ENCODE measurements at places on chromosomes 1 and 21.

DNA sequence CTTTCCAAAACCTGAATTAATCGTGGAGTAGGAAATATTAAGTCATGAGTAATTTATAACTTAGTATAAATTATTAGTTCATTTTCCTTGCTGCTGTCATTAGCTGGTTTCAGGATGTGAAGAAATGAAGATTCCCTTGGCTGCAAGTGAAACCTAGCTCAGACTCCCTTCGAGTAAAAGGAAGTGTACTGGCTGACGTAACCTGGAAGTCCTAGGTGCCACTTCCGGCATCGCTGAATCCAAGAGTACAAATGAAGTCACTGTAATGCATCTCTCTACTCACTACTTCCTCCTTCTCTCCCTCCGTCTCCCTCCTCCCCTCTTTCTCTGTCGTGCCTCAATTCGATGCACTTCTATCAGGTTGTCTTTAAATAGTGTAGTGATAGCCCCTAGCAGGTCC lies 28.8 kb downstream of the ZP4 start:
- no peak for DNase-seq

- DNase-seq = no peak
These were observed 220.2 kb upstream of the CSF3R start for GRCh38 chr1:36702963-36703362.

DNA sequence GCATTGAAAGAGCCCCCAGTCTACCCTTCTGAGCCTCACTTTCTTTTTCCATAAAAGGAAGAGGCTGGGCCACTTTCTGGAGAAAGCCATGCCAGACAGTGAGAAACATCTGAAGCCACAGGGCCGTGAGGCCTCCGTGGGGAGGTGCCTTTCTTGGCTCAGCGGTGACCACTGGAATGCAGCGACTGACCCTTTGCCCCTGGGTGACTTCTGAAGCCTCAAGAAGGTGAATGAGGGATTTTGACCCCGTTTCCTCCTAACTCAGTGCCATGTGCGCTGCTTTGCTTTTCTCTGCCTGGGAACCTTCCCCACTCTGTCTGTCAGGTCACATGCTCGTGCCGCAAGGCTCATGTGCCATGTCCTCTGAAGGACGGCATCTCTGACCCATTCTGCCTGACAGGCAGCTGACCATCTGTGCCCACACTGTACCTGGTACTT lies 44.7 kb upstream of the A3GALT2 start:
- no peak for DNase-seq

GRCh38 chr21:39029900-39030884 lies 153.1 kb downstream of the PSMG1 start:
- DNase-seq = no peak

DNA sequence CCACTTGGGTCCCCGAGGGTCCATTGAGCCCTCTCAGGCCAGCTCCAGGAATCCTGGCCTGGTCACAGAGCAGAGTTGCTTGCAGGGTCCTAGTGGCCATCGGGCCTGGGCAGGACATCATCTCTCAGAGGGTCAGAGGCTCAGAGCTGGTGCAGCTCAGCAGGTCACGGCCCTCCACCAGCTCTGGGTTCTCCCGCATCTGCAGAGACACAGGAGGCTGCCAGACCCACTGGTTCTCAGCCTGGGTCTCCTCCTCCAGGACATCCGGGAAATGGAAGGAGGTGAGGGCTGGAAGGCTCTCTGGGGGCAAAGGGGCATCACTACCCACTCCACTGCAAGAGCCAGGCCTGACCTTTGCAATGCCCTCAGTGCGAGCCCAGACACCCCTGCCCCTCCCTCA lies 6.5 kb downstream of the TMEM54 start:
- no peak for DNase-seq

GRCh38 chr1:18784482-18784831 lies 75.0 kb downstream of the TAS1R2 start:
- no peak for DNase-seq

DNA sequence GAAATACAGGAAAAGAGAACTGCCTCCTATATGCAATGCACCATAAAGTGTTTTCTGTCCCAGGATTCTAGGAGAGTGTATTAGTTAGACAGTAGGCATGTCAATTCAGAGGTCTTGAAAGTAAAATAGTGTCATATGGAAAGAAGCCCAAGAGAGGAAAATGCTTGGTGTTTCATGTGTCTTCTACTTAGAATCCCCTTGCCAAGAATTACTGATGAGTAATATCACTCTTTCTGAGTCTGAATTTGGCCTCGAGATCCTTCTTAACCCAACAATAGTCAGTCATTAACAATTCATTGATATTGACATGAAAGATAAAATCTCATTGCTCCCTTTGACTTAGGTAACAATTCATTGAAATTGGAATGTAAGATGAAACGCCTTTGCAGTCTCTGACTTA lies 972.2 kb downstream of the TTLL7 start:
- DNase-seq = no peak

GRCh38 chr1:241999026-241999425 lies at the start of gene MAP1LC3C:
Gene MAP1LC3C (minus strand): TSS chr1:241999098. CDS start chr1:241999008, 90 bp downstream.
- DNase-seq = peak; percentile 15

- DNase-seq = peak; percentile 83
These were observed 221.0 kb upstream of the CSF3R start for GRCh38 chr1:36703526-36704208.

- DNase-seq = no peak
These were observed 22.3 kb upstream of the CD53 start for GRCh38 chr1:110850627-110851026.

GRCh38 chr1:211261229-211261628 lies 2.1 kb downstream of the RCOR3 start:
- DNase-seq = no peak

DNA sequence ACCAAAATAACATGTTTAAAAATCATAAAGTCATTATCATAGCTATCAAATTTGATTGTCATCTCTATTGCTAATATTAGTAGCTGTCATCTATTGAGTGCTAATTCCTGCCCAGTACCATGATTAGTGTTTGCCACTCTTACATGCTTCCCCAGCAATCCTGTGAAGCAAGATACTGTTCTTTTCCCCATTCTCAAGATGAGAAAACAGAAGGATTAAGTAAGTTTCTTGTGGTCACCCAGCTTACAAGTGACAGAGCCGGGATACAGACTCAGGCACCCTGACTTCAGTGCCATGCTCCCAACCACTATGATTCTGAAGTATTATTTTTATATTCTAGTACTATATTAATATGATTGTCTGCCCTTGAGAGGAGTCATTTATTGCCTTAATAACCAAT lies 36.5 kb downstream of the LRRC8C start:
- DNase-seq = no peak

All from NCI-H69 (cell line).